Stimulated activated CD8-positive, alpha-beta memory T cell treated with anti-CD3 and anti-CD28 coated beads, Interleukin-2, amount 100 ng/mL, for 48 hours (primary cell): ENCODE measurements at places on chromosomes 3 and 15.

DNA sequence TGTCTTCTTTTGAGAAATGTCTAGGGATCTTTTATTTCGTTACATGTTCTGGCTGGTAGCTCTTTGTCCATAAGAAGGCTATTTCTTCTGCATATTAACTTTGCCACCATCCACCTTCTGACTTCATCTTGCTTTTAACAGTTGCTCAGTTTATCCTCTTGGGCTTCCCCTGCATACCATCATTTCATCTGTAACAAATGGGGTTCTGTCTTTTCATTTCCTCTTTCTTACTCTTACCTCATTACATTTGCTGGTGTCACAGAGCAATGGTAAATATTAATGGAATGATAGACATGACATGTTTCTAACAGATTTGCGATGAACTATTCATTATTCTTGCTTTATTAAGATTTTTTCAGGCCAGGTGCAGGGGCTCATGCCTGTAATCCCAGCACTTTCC is 62.4 kb downstream of the GASK1A start:
- no peak for DNase-seq

DNA sequence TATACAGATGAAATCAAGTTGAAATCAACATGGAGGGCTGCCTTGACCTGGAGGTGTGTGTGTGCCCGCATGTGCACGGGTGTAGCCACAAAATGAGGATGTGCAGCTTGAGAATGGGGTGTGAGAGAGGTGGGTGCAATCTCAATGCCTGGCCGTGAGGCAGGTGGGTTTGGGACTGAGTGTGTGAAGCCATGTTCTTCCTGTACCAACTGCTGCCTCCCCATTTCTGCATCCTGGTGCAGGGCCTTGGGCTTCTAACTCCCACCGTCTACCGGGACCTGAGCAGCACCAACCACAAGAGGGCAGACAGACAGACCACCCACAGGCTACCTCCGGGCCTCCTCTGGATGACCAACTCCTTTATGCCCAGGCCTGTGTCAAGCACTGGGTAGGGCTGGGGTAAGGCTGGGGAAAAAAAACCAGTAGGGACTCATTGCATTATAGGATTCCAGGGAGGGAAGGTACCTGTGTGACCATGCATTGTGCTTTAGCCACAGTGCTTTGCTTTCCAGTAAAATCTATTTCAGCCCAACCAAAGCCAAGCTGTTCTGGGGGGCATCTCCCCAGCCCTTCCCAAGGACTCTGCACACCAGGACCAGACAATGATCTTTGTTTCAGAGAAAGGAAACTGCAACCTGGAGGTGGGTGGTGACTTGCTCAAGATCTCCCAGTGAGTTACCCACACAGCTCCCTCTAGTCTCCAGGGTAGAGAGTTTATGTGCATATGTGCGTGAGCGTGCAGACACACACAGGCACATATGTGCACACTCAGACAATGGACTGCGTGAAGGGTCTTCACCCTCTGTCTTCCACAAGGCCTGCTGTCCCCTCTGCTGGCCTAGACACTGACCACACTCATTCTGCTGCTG is 162.2 kb upstream of the TLE3 start:
- no peak for DNase-seq

DNA sequence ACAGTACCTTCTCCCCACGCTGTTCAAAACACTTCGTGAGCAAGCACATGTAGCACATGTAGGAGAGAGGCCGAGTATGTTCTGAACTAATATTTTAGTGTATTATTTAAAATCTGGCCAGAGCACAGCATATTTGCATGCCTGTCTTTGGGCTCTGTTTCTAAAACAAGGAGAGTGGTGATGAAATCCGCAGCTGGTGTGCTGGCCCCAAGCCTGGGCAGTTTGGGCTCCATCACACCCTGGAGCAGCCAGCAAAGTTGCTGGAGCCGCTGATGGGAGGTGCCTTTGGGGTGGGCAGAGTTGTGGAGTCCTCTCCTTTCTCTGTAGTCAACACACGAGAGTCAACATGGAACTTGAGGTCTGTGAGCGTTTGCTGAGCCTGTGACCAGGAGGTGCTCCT is 116.6 kb downstream of the SLCO3A1 start:
- DNase-seq, result no peak

GRCh38 chr15:42595626-42596240 is 20.3 kb downstream of the STARD9 start:
- no peak for DNase-seq

DNA sequence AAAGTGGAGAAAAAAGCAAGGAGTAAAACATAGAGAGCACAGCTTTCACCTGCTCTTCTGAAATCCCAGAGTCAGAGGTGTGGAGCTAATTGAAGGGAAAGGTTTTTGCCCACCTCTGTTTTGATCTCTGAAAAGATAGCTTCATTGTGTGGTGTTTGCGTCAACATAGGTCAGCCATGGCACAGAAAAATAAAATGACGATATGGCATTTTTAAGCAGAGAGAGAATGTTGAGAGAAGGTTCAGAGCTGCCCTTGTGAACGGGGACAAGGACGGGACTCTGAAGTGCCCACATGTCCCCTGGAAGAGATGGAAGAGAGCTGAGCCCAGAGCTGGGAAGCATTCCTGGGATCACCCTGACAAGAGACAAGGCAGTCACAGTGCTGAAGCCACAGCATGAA is 249.4 kb upstream of the PLSCR5 start:
- no peak for DNase-seq

GRCh38 chr3:11335056-11335608 is 62.9 kb downstream of the ATG7 start:
- DNase-seq, result no peak

DNA sequence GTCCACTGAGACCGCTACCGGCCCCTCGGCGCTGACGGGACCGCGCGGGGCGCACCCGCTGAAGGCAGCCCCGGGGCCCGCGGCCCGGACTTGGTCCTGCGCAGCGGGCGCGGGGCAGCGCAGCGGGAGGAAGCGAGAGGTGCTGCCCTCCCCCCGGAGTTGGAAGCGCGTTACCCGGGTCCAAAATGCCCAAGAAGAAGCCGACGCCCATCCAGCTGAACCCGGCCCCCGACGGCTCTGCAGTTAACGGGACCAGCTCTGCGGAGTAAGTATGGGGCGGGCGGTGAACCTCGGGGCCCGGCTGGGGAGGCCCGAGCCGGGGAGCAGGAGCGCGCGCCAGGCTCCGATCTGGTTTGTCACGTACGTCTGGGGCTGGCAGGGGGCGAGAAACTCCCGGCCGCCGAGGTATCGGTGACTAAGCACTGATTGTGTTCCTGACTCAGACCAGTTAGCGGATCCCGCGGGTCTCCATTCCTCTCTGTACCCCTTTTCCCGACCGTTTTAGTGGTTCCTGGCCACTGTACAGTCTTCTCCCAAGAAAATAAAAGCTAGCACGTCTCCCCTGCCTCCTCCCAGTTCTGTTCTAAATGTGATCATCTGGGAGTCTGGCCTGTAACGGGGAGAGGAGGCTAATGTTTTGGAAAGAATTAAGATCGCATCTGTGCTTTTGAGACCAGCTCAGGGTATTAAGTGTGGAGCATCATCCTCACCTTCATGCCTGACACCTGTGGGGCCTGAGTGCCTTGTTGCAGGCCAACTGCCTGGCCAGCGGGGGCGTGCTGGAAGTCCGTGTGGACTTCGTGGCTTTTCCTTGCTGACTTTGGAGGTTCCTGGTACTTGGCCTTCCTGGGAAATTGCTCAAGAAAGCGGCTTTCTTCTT is 691 bp downstream of the MAP2K1 start:
- DNase-seq, result peak; percentile 70
